ENCODE measurements at places on chromosomes 12 and 14.

DNA sequence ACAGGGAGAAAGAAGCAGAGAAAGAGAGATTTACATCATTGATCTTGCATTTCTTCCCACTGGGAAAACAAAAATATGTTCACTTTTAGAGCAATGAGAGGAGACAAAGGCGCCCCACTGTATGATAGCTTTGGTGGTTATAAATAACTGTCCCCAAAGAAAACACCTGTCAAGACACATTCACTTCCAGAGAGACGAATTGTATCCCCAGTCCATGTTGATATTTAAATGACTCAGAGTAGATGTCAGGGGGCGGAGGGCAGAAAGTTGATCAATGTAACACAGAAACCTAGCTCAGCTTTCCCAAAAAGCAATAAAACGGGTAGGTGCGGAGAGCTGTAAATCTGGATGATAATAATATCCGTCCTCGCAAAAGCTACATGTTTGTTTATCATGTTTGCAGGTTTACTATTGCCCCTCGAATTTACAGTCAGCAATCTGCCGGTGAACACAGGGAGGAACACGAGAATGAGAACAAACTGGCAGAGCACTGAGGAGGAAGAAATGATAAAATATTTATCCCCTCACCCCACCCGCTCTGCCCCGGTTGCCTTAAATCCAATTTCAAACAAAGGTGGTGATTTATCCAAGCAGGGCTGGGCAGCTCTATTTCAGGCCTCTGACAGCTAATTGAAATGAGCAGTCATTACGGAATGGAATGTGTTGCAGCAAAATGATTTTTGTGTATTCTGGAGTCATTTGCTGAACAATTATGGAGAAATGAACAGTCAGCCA, 84.4 kb downstream of the CMKLR1 start:
- no peak for DNase-seq
- H3K27me3 ChIP-seq: no peaks in the 10 kb centered on the region
- H3K4me1 ChIP-seq: no peaks in the 10 kb centered on the region
- no peaks in the 10 kb centered on the region for H3K36me3 ChIP-seq
- no peak overlapping the region for H3K27ac ChIP-seq

DNA sequence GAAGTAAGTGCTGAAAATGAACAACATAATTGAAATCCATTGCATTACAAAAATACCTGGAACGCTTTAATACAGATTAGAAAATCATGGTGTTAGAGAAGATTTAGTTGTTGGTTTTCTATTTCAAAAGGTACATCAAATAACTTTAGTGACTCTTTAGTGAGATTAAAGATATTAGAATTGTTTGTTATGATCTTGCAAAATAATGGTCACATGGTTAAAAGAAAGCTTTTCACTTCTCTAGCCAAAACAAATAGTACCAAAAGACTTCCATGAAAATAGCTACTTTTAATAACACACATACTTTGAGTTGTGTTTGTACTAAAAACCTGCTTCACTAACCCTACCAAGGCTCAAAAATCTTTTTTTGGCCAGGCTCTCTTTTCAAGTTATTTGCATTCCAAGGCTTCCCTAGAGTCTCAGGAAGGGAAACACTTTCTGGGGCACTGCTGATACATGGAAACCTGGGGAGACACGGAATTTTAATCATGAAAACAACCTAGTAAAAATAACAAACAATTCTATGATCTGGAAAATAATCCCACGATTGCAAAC, at the start of gene SLCO1A2:
SLCO1A2 (minus strand) TSS at position 147 of the 555 bp plus-strand sequence. CDS start 270 bp downstream, outside the sequence.
- no peaks in the 10 kb centered on the region for H3K36me3 ChIP-seq
- H3K4me1 ChIP-seq: no peaks in the 10 kb centered on the region
- no peak for DNase-seq
- no peaks in the 10 kb centered on the region for H3K27me3 ChIP-seq
- no peak within 1 kb of the TSS for H3K27ac ChIP-seq
- no peak within 1 kb of the TSS for H3K4me3 ChIP-seq

GRCh38 chr12:114681116-114681871, 2.7 kb downstream of the TBX3 start:
- no peak overlapping the region for H3K27ac ChIP-seq
- no peaks in the 10 kb centered on the region for H3K36me3 ChIP-seq
- H3K27me3 ChIP-seq: peaks cover 53% of the 10 kb centered on the region
- H3K4me1 ChIP-seq: no peaks in the 10 kb centered on the region
- H3K4me3 ChIP-seq: no peak overlapping the region
- DNase-seq: no peak

DNA sequence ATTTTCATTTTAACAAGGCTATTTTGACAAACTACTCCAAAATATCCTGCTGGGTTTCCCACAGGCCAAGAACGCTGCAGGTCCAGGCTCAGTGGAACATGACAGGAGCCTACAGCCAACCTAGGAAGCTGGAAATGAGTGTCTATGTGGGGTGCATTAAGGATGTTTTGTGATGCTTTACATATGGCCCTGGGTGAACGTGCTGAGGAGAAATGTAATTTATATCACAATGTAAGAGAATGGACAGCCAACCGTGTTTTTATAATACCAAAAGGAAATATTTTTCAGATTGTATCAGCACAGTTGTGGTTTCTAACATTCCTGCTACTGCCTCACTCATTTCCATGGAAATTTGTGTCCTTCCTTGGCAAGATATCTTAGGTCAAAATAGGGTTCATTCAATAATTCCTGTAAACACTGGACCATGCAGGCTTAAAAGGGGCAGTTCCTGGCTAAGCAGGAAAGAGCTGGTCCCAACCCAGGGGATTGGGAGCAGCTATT, 51.5 kb downstream of the ST8SIA1 start:
- H3K4me1 ChIP-seq: peaks cover 4% of the 10 kb centered on the region
- no peak overlapping the region for H3K4me3 ChIP-seq
- no peaks in the 10 kb centered on the region for H3K36me3 ChIP-seq
- H3K27me3 ChIP-seq: no peaks in the 10 kb centered on the region
- DNase-seq: no peak

All from T-cell (primary cell).